Mucosa of gallbladder (tissue), 1 donor: ENCODE measurements at places on chromosomes 12 and 14. TPM values are rescaled to one million over a fixed set of nuclear protein-coding genes. Genes with fewer than 3 reads are reported as not detected.

The DPPA3 gene
- total RNA-seq: not detected

The FOXN4 gene
- total RNA-seq: not detected

The PIWIL1 gene
- 0.12 TPM for total RNA-seq

The TMCC3 gene
- total RNA-seq: 6.1 TPM

The GNG2 gene
- 14.2 TPM for total RNA-seq

The SIX6 gene
- not detected for total RNA-seq

The KLRG1 gene
- 3.3 TPM for total RNA-seq

The CLIP1 gene
- 71.6 TPM for total RNA-seq

The MYH6 gene
- total RNA-seq: not detected

The BMP4 gene
- total RNA-seq: 44.2 TPM

The TMEM132C gene
- 6.7 TPM for total RNA-seq

The TEX22 gene
- 2.6 TPM for total RNA-seq

The AGAP2 gene
- 2.6 TPM for total RNA-seq

The NOS1 gene
- total RNA-seq: 0.40 TPM

The GLIPR1L1 gene
- not detected for total RNA-seq

The RASSF9 gene
- total RNA-seq: 1.9 TPM

The C12orf56 gene
- 0.52 TPM for total RNA-seq

The CLEC4D gene
- not detected for total RNA-seq

The PIANP gene
- total RNA-seq: 5.0 TPM

The POTEG gene
- total RNA-seq: not detected

The SMCO2 gene
- not detected for total RNA-seq

The TSPAN11 gene
- total RNA-seq: 6.7 TPM

The MMP14 gene
- total RNA-seq: 222 TPM

The HOXC4 gene
- 0.89 TPM for total RNA-seq

The ACOT4 gene
- 2.6 TPM for total RNA-seq

The LRTM2 gene
- not detected for total RNA-seq

The TEX52 gene
- not detected for total RNA-seq

The OR4K15 gene
- not detected for total RNA-seq

The AP5M1 gene
- total RNA-seq: 48.9 TPM

The SMIM41 gene
- 0.46 TPM for total RNA-seq

The CATSPERB gene
- total RNA-seq: 10.5 TPM

The ZBTB25 gene
- total RNA-seq: 13.6 TPM

The FAM181A gene
- total RNA-seq: not detected

The KRT75 gene
- not detected for total RNA-seq

The PDE3A gene
- 8.5 TPM for total RNA-seq

The NGB gene
- total RNA-seq: not detected

The SERPINA12 gene
- total RNA-seq: not detected

The WIF1 gene
- 0.81 TPM for total RNA-seq

The ZNF605 gene
- total RNA-seq: 17.7 TPM

The GALNT16 gene
- 4.1 TPM for total RNA-seq

The KERA gene
- total RNA-seq: not detected

The B3GNT4 gene
- total RNA-seq: 0.23 TPM

The EIF2S1 gene
- 75.1 TPM for total RNA-seq

The FAIM2 gene
- 13.0 TPM for total RNA-seq
